ENCODE measurements at places on chromosomes 7 and 10. TPM values are rescaled to one million over a fixed set of nuclear protein-coding genes. Genes with fewer than 3 reads are reported as not detected.

DKK1 gene
- not detected for total RNA-seq

ANKRD61 gene
- not detected for total RNA-seq

PCDH15 gene
- 0.97 TPM for total RNA-seq

HOXA5 gene
- 22.1 TPM for total RNA-seq

GALNT17 gene
- 8.0 TPM for total RNA-seq

THNSL1 gene
- 2.8 TPM for total RNA-seq

MMRN2 gene
- total RNA-seq: 68.0 TPM

GRCh38 chr10:129959544-129960480, 4.3 kb downstream of the EBF3 start:
- no peaks in the 10 kb centered on the region for H3K36me3 ChIP-seq
- no peak for DNase-seq
- H3K27me3 ChIP-seq: peaks cover 25% of the 10 kb centered on the region
- no peak overlapping the region for H3K4me3 ChIP-seq
- H3K4me1 ChIP-seq: peaks cover 48% of the 10 kb centered on the region
- H3K27ac ChIP-seq: no peak overlapping the region

- H3K4me3 ChIP-seq: no peak overlapping the region
- H3K27ac ChIP-seq: no peak overlapping the region
- H3K36me3 ChIP-seq: no peaks in the 10 kb centered on the region
Measured at GRCh38 chr10:132062116-132062515, 3.6 kb upstream of the JAKMIP3 start.

GRCh38 chr7:24825931-24826661, 68.8 kb upstream of the GSDME start:
- no peak overlapping the region for H3K4me3 ChIP-seq
- H3K27me3 ChIP-seq: no peaks in the 10 kb centered on the region
- H3K36me3 ChIP-seq: no peaks in the 10 kb centered on the region
- H3K27ac ChIP-seq: peak overlapping the region; percentile 19

DNA sequence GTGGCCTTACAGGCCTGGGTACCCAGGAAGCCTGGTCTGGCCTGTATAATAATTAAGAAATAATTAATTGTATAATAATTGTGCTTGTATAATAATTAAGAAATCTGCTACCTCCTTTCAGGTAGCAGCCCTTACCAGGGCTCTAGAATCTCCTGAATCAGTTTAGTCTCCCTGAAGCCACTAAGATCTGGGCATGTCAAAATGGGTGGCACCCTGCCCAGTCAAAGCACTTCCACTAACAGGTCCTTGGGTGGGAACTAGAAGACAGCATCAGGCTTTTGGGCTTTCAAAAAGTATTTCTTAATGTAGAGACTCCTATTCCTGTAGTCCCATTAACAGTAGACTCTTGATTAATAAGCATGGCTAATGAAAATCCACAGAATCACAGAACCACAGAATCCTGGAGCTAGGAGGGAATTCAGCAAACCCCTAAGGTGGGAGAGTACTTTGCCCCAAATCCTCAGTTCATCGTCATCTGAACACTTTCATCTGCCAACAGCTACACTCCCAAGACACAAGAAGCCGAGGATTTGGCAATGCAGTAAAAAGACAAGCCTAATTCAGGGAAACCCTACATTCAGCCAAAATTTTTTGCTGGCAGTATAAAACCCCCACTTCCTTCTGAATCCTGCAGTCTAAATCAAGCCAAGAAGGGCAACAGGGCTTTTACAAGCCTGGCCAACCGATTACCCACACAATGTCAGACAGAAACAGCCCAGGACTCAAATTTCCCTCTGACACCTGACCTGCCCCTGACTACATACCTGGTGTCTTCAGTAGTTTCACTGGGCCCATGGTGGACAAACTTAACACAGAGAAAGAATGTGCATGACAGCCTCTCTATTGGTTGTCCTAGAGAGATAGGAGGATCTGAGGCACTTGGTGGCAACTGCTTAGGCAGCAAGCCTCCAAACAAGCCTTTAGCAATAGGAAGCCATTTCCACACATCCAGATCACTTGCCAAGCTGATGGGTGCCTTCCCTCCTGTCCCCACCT, 5.9 kb upstream of the IL6 start:
- DNase-seq: no peak
- H3K27ac ChIP-seq: peak overlapping the region; percentile 26
- peaks cover 21% of the 10 kb centered on the region for H3K4me1 ChIP-seq
- no peaks in the 10 kb centered on the region for H3K36me3 ChIP-seq

DNA sequence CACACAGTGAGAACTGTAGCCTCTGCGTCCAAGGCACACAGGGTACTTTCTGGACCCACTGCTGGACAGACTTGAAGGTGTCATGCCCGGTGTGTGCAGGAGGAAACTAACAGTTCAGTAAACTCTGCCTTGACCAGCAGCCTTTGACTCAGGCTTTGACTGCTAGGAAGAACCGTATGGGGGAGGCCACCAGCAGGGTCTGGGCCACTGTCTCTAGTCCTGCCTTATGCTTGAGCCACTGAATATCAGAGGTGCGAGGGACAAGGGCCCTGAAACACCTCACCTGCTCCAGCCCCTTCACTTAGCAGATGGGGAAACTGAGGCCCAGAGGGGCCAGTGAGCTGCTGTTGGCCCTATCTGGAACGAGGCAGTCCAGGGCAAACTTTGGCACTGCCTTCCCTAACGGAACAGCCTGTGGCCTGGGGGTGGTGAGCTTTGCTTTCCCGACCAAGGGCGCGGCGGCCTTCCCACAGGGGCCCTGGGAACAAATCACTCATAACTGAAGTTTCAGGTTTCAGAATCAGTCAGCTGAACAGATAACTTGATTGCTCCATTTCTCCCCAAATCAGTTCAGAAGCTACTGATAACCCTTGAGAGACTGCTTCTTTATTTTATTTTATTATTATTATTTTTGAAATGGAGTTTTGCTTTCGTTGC, 130.0 kb downstream of the FAM53B start:
- no peaks in the 10 kb centered on the region for H3K27me3 ChIP-seq
- no peak for DNase-seq
- H3K4me3 ChIP-seq: no peak overlapping the region
- peaks cover 12% of the 10 kb centered on the region for H3K36me3 ChIP-seq

GRCh38 chr10:129135624-129136023, 331.4 kb upstream of the MGMT start:
- H3K36me3 ChIP-seq: no peaks in the 10 kb centered on the region
- no peaks in the 10 kb centered on the region for H3K4me1 ChIP-seq

DNA sequence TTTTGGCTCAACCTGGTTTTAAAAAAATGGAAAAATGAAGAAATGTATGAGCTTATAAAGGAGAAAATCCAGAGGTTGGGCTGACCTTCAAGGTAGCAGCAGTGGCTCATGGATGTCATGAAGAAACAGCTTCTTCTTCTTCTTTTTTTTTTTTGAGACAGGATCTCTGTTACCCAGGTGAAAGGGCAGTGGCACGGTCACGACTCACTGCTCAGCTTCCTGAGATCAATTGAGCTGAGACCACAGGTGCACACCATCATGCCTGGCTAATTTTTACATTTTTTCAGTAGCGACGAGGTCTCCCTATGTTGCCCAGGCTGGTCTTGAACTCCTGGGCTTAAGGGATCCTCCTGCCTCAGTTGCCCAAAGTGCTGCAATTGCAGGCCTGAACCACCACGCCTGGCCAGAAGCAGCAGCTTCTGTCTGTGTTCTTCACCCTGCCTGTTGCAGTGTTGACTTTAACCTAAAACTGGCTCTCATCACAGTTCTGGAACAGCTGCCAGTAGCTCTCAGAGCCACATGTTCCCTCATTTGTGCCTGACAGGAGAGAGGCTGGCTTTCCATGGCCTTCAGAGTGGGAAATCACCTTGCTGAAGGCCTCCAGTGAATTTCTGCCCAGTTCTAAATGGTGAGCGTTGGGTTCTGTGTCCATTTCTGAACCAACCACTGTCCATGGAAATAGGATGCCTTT, 117.7 kb downstream of the PFKFB3 start:
- no peak overlapping the region for H3K27ac ChIP-seq
- H3K27me3 ChIP-seq: no peaks in the 10 kb centered on the region
- no peak for DNase-seq
- H3K4me3 ChIP-seq: no peak overlapping the region
- peaks cover 3% of the 10 kb centered on the region for H3K4me1 ChIP-seq
- H3K36me3 ChIP-seq: no peaks in the 10 kb centered on the region

DNA sequence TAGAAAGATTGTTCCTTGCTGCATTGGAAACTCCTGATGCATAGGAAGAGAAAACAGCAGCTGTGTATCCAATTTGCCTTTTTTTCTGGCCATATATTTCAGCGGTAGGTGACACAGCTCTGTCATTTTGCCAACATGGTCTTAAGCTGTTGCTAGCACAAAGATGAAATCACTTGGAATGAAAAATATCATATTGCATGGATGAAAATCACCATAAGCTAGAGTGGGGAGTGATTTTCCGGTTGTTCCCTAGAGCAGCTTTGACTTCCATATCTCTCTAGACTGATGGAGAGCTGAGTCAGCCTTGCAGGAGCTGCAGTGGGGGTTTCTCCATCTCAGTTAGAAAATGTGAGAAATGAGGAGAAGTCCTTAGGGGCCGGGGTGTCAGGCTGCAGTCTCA, 38.3 kb upstream of the BTBD16 start:
- H3K36me3 ChIP-seq: peaks cover 44% of the 10 kb centered on the region
- H3K4me1 ChIP-seq: no peaks in the 10 kb centered on the region
- no peak overlapping the region for H3K27ac ChIP-seq
- no peak overlapping the region for H3K4me3 ChIP-seq
- no peak for DNase-seq

DNA sequence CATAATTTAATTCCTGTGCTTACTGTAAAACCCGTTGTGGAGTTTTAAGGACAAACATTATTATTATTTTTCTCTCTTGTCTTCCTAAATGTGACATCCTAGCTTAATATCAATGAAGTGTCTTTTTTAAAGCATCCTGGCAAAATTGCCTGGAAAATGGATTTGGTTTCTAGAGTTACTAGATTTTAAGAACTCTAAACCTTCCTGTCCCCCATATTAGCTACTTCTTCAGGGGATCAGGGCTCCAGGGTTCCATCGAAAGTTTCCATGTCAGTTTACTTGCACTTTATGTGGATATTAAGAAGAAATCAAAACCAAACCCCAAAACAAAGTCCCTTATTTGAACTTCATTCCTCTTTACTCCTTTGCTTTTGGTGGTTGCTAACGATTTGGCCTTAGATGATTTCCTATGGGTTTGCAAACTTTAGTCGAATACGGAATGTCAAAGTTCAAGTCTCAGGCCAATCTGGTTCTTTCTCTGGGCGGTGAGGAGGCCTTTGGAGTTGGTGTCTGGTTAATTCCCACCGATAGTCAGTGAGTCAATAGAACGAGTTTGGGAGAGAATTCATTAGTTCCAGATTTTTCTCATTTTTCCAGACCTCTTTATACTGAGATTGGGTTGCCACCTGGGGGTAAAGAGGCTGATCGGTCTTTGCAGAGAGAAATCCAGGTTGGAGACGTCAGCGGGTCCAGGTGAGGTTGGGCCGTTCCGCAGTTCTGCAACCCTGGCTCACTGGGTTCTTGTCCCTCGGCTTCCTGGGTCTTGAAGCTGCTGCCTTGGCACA, 1.1 kb downstream of the CUX1 start:
- no peaks in the 10 kb centered on the region for H3K36me3 ChIP-seq
- H3K27ac ChIP-seq: no peak overlapping the region
- peak overlapping the region; percentile 96 for H3K4me3 ChIP-seq
- H3K4me1 ChIP-seq: peaks cover 15% of the 10 kb centered on the region
- no peak for DNase-seq
- no peaks in the 10 kb centered on the region for H3K27me3 ChIP-seq

- H3K27me3 ChIP-seq: no peaks in the 10 kb centered on the region
- DNase-seq: no peak
- H3K27ac ChIP-seq: no peak overlapping the region
- no peak overlapping the region for H3K4me3 ChIP-seq
- H3K4me1 ChIP-seq: no peaks in the 10 kb centered on the region
Measured at GRCh38 chr7:34846976-34847375, 189.0 kb downstream of the NPSR1 start.

DNA sequence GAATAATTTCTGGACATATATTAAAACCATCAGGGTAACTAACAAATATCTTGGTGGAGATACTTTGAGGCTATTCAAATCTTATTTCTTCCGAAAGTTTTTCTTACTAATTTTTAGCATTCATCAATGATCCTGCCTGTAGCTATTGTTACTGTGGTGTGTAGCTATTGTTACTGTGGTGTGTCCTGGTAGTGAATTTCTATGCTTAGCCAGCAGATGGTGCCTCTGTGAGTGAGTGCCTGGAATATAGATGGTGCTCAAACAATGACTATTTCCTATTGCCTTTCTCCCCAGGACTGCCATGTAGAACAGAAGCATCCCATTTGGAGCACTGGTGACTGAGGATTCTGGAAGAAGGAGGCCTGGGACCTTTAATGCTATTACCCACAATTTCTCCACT, 245.7 kb downstream of the CCSER2 start:
- no peaks in the 10 kb centered on the region for H3K4me1 ChIP-seq
- H3K27me3 ChIP-seq: no peaks in the 10 kb centered on the region

DNA sequence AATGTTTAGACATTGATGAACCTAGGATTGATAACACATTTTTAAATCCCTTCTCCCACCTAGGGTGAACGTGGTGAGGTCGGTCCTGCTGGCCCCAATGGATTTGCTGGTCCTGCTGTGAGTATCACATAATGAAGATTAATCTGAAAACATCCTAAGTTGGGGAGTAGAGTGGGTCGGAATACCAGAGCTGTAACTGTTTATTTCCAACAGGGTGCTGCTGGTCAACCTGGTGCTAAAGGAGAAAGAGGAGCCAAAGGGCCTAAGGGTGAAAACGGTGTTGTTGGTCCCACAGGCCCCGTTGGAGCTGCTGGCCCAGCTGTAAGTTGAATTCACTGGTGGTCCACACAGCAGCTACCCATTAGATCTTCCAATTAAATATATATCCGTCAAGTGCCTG, 25.6 kb downstream of the COL1A2 start:
- no peaks in the 10 kb centered on the region for H3K4me1 ChIP-seq
- no peak for DNase-seq
- H3K27me3 ChIP-seq: no peaks in the 10 kb centered on the region

DNA sequence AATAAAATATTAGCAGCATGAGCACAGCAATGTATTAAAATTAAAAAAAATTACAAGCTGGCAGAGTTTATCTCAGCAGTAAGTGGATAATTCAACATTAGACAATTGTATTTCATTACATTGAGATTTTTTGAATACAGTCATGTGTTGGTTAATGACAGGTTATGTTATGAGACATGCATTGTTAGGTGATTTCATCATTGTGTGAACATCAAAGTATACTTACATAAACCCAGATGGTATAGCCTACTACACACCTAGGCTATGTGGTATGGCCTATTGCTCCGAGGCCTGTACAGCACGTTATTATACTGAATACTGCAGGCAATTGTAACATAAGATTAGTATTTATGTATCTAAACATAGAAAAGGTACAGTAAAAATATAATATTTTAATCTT, 29.7 kb downstream of the CCDC6 start:
- no peak overlapping the region for H3K4me3 ChIP-seq
- H3K36me3 ChIP-seq: no peaks in the 10 kb centered on the region
- no peak for DNase-seq
- peaks cover 10% of the 10 kb centered on the region for H3K4me1 ChIP-seq
- no peaks in the 10 kb centered on the region for H3K27me3 ChIP-seq

GRCh38 chr10:62264126-62264525, 4.5 kb downstream of the RTKN2 start:
- no peak overlapping the region for H3K27ac ChIP-seq
- H3K4me1 ChIP-seq: peaks cover 10% of the 10 kb centered on the region
- DNase-seq: no peak
- no peaks in the 10 kb centered on the region for H3K27me3 ChIP-seq
- H3K36me3 ChIP-seq: no peaks in the 10 kb centered on the region

- no peak overlapping the region for H3K4me3 ChIP-seq
- H3K27ac ChIP-seq: no peak overlapping the region
- H3K27me3 ChIP-seq: no peaks in the 10 kb centered on the region
- peaks cover 34% of the 10 kb centered on the region for H3K4me1 ChIP-seq
- H3K36me3 ChIP-seq: no peaks in the 10 kb centered on the region
- DNase-seq: peak; percentile 47
Measured at GRCh38 chr10:5045095-5045494, 41.4 kb upstream of the AKR1C2 start.

Measured in upper lobe of left lung (tissue), 6 donors.